CD4-positive, alpha-beta T cell treated with Interleukin-2 at 100 ng/mL for 4 hours (primary cell): ENCODE measurements at places on chromosomes 2 and 18.

DNA sequence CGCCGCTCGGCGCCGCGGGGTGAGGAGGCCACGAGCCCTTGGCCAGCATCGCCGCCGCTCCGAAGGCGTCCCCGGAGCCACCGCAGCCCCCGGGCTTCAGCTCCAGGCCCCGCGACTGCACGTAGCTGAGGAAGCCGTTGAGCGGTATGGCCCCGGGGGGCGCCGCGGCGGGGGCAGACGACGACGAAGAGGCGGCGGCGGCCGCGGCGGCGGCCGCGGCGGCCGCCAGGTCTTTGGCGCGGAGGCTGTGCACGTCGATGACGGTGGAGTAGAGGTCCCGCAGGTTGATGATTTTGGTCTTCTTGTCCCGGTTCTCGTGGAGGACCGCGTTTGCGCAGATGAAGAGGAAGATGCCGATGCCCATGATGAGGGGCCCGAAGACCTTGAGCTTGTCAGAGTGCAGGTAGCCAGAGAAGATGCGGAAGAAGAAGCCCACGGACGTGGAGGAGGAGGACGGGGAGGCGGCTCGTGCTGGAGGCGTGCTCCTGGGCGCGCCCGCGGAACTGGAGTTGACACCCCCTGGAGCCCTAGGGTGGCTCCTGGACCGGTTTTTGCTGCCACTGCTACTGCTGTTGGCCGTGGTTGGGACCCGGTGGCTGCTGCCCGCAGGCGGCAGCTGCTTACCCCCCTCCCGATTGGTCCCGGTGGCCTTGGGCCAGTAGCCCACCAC is 4.0 kb downstream of the TMEM200C start:
- DNase-seq, result no peak

DNA sequence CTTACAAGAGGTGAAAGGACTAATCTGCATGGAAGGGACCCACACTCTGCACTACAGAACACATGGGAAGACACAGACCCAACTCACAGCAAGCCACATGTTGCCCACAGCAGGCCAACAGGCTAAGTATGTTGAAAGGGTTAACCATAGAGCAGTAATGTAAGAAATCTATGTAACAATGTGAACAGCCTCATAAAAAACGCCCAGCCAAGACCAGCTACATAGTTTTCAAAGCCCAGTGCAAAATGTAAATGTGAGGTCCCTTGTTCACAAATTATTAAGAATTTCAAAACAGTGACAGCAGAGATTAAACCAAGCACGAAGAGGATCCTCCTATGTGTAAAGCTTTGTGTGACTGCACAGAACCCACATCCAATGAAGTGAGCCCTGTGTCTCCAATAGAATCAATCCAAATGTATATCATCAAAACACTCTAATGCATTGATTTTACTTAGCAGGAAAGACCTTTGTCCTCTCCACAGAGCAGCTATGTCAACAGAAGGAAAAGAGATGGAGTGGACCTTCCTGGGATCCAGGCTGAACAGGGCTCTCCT is 210.1 kb downstream of the AGPS start:
- DNase-seq, result no peak

- DNase-seq, result no peak
These were observed 107.0 kb downstream of the ACTR3 start for GRCh38 chr2:113996671-113997594.

DNA sequence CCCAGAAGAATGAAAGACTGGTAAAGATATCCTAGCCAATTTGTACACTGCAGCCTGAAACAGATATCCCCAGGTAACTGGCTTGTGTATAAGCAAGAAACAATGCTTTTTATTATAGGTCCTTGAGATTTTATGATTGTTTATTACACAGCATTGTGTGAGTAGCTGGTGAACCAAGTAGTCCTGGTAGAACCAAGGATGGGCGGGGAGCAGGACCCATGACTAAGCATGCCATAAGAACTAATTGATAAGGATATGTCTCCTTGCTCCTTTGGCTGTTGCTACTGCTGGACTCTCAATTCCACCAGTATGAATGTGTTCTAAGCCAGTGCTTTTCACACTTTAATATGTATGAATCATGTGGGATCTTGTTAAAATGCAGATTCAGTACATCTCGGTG is 12.3 kb upstream of the ALMS1 start:
- DNase-seq, result no peak

DNA sequence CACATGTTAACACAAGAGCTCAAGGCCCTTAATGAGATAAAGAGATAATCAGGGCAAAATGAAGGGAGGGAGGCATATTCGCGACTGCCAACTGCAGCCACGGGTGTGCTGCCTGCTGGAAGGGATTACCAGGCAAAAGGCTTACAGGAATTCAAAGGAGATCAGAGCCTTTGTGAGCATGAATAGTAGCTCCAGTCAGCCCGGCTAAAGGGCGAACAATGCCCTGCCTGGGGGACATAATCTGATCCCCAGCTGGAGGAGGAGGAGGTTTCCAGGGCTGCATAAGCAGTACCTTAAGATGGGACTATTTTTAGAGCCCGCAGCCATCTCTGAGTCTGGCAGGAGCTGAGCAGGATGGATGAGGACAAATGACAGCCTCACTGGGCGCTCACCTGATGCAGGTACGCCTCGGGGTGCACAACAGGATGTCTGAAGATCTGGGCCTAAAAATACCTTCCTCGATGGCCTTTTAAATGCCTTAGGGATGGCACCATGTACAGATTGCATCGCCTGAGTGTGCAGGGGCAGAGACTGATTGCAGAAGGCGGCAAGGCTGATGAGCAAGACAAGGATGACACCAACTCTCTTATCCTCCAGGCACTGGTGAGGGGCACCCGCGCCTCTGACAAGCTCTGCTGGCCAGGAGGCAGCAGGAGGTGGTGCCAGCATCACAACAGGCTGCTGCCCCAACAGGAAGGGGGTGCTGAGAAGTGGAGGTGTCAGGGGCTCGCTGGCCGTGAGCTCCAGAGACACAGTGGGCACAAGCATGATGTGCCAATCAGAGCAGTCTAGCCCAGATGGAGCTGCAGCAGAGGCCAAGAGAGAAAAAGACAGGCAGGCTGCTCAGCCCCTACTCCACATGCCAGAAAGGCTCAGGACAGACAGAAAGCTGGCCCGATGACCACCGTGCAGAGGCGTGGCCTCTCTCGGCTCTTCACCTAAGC is 111.4 kb downstream of the EIPR1 start:
- DNase-seq, result no peak

GRCh38 chr2:167955264-167955906 is 292.0 kb downstream of the STK39 start:
- DNase-seq, result no peak

GRCh38 chr2:195520671-195521155 is 136.3 kb upstream of the SLC39A10 start:
- DNase-seq, result no peak

- no peak for DNase-seq
These were observed 84.0 kb downstream of the KCTD1 start for GRCh38 chr18:26464128-26465011.

DNA sequence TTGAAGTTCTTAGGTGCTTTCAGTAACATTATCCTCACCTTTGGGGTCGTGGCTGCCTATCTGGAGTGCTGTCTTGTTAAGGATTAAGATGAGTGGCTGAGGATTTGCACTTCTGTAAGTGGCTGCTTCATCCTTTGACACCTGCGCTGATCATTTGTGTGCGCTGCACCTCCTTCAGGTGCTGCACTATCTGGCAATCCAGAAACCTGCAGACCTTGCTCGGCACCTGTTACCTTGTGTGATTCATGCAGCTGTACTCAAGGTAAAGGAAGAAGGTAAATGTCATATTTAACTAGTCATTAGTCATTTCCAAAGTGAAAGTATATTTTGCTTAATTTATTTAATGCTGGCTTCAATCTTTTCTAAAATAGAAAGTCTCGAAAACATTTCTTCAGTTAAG is 110.3 kb downstream of the RAB3GAP1 start:
- DNase-seq, result no peak

- no peak for DNase-seq
These were observed 277.3 kb downstream of the AGAP1 start for GRCh38 chr2:235770909-235771820.

GRCh38 chr2:172374318-172375240 is 52.8 kb upstream of the ITGA6 start:
- no peak for DNase-seq

DNA sequence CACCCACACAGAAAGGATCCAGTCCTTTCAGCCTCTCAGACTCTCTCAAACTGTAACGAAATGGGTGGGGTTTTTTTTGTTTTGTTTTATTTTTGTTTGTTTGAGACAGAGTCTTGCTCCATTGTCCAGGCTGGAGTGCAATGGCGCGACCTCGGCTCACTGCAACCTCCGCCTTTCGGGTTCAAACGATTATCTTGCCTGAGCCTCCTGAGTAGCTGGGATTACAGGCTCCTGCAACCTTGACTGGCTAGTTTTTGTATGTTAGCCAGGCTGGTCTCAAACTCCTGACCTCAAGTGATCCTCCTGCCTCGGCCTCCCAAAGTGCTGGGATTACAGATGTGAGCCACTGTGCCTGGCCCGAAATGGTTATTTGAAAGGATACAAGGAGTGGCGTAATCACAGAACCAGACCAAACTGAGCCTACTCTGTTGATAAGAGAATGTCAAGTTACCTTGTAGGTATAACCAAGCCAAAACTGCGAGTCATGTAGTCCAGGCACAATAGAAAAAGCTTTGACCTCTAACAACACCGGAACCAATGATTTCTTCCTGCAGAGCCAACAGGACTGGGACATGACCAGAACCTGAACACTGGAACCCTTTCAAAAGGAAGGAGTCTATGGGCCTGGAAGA is 72.5 kb downstream of the NCAPH start:
- DNase-seq, result no peak

GRCh38 chr2:127106457-127106990 is 430 bp downstream of the BIN1 start:
- DNase-seq, result no peak
